ENCODE measurements at places on chromosomes 6 and 20.

DNA sequence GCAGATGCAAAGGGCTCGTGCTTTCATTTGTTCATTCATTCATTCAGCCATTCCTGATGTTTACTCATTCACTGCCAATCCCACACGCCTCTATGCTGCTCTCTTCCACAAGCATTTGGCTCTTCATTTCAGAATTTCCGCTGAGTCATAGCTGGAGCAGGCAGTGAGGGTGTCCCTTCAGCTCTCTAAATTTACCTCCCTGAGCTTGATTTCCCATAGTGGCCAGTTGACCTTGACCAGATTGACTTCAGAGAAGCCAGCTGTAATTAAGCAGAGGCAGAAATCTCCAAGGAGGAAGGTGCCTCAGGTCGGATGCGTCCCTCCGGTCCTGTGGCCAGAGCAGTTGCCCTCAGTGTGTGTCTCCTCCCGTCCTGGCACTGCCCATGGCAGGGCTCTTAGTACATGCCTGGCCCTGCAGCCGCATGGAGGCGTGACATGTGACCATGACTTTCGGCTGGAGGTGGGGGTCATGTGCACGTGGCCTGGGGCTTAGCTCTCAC, 267.2 kb upstream of the ECI2 start:
- no peak for DNase-seq

DNA sequence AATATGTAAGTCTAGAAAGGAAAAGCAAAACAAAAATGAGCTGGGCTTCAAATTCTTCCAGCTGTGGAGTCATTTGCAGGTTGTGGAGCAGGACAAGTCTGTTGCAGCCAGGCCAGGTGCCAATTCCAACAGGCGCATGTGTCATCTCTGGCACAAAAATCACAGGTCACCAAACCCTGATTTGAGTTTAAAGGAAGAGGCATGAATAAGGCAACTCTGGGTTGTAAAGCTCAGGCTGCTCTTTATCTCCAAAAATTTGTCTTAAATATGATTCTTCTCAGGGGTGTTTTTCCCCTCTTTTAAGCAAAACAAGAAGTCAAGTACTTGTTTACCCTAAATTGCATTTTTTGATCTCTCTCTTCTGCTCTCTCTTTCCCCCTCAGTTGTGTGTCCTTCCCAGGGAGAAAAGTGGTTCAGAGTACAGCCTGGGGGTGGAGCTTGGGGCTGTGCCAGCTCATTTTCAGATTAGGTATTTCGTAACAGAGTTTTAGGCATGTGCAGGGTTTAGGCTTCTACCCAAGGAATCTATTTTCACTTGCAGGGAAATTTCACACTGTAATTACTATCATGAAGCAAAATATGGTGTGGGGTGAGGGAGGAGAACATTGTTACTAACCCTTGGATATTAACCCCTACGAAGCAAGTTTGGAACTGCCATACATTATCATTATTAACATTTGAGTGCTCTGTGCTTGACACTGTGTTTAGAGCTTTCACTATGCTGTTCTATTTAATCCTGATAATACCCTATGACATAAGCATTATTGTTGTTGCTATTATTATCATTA, 8.3 kb upstream of the NCOA3 start:
- no peak for DNase-seq

DNA sequence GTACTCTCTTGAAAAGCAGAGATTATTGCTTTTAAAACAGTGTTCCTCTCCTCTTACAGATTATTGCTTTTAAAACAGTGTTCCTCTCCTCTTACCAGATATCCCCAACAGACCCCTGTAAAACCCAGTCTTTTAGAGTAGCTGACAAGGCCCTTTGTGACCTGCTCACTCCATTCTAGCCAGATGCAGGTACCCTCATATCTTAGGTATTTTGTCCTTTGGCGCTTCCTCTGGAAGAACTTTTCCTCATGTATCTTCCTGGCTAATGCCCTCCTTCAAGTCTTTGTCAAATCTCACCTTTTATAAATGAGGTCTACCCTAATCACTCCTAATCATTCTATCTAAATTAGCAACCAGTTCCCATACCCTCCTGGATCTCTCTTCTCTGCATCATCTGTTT, 536.0 kb downstream of the BTBD3 start:
- DNase-seq, result no peak

DNA sequence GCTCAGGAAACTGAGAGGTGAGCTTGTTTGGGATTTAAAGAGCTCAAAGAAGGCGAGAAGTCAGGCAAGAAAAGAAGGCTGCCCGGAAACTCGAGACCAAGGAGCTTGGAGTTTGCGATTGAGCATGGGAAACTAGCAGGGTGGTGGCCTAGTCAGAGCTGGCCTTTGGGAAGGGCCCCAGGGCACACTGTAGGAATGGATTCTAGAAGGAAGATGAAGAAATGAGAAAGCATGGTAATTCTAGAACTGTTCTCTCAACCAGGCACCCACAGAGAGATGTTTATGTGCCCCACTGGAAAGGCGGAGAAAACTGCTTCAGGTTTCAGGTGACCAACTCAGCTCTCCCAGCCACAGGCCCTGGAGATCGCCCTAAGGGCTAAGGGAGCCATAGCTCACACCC, 126.2 kb downstream of the FOXO3 start:
- DNase-seq, result no peak

DNA sequence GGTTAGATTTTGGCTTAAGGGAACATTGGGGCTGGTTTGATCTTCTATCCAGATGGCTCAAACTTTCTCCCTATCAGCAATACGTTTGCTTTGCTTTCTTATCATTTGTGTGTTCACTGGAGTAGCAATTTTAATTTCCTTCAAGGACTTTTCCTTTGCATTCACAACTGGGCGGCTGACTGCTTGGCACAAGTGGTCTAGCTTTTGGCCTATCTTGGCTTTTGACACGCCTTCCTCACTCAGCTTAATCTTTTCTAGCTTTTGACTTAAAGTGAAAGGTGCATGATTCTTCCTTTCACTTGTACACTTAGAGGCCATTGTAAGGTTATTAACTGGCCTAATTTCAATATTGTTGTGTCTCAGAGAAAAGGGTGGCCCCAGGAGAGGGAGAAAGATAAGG, 254.9 kb downstream of the PLCB1 start:
- no peak for DNase-seq

- DNase-seq, result no peak
Measured at GRCh38 chr6:90049295-90049694, 155.0 kb downstream of the GJA10 start.

DNA sequence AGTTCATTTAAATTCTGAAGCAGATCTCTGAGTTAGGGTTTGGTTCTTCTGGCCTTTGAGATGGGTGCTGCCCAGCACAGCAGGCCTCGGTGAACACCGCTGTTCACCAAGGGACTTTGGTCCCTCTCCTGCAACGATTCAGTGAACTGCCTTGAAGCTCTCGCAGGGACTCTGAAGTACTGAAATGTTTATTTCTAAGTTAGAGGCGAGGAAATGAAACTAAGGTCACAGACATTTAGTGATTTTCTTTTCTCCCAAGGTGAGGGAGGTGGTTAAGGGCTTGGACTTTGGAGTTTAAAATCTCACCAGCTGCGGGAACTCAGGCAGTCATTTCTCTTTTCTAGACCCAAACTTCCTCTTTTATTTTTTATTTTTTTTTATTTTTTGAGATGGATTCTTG, 26.2 kb downstream of the E2F3 start:
- no peak for DNase-seq

- no peak for DNase-seq
Measured at GRCh38 chr6:37862430-37862829, 42.9 kb downstream of the ZFAND3 start.

GRCh38 chr20:41480054-41480770, 113.6 kb upstream of the EMILIN3 start:
- DNase-seq, result no peak

- DNase-seq, result no peak
Measured at GRCh38 chr6:35955071-35955470, 34.2 kb upstream of the SRPK1 start.

DNA sequence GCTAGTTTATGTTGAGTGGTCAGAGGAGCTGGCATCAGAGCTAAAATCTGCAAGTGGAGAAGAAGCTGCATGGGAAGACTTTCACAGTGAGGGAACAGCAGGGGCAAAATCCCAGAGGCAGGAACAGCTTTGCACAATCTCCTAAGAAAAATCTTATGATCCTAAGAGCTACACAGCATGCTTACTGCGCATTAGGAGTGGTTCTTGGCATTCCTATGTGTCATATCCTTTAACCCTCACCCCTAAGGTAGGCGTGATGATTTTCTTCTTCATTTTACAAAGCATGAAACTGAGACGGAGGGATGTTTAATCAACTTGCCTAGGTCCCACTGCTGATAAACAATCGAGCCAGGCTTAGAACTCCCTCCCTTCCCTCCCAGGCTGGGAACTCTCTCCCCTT, 313.6 kb upstream of the SULF2 start:
- no peak for DNase-seq

- DNase-seq, result no peak
Measured at GRCh38 chr6:164039954-164040375, 625.4 kb downstream of the QKI start.

- no peak for DNase-seq
Measured at GRCh38 chr6:13302291-13302690, 26.0 kb downstream of the TBC1D7 start.

- no peak for DNase-seq
Measured at GRCh38 chr6:3800850-3801591, 48.2 kb upstream of the FAM50B start.

Data from activated CD4-positive, CD25-positive, alpha-beta regulatory T cell treated with anti-CD3 and anti-CD28 coated beads, Interleukin-2, amount 50 U/mL, for 16 hours (primary cell).